ENCODE measurements at places on chromosomes 13 and 19.
A peak's percentile ranks its signal among the peaks of the same experiment; 100 is the strongest.

DNA sequence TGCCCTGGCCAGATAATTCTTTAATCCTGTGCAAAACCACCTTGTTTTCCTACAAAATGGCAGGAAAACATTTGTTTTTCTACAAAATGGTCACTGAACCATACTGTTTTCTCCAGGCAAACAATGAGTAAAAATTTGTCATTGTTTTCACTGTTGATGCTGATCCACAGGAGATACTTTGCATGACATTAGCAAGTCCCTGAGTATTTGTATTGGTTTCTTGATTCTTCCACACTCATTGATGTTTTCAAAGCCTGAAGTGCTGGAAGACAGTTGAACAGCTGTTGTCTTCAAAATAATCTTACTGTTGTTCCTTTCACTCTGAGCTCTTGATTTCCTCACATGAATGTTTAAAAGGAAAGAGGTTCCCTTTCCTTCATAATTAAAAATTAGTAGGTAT, 123.1 kb upstream of the HTR2A start:
- no peak for DNase-seq

DNA sequence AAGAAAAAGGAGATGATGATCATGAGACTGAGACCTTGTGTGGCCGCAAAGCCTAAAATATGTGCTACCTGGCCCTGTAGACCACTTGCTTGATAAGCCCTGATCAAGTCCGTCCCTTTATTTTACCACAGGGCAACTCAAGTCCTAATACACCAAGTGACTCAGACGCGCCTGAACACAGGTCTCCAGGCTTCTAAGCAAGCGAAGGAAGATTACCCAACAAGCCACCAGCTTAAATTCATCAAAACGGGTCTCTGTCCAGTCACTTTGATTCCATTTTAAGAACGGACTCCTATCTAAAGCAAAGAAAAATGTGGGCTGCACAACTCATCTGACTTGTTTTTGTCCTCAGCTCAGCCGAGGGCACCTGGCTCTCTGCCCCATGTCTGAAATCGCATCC, 26.8 kb downstream of the SLC7A1 start:
- DNase-seq = no peak

- no peak for DNase-seq
These were observed 373.8 kb upstream of the ARGLU1 start for GRCh38 chr13:106941779-106942178.

DNA sequence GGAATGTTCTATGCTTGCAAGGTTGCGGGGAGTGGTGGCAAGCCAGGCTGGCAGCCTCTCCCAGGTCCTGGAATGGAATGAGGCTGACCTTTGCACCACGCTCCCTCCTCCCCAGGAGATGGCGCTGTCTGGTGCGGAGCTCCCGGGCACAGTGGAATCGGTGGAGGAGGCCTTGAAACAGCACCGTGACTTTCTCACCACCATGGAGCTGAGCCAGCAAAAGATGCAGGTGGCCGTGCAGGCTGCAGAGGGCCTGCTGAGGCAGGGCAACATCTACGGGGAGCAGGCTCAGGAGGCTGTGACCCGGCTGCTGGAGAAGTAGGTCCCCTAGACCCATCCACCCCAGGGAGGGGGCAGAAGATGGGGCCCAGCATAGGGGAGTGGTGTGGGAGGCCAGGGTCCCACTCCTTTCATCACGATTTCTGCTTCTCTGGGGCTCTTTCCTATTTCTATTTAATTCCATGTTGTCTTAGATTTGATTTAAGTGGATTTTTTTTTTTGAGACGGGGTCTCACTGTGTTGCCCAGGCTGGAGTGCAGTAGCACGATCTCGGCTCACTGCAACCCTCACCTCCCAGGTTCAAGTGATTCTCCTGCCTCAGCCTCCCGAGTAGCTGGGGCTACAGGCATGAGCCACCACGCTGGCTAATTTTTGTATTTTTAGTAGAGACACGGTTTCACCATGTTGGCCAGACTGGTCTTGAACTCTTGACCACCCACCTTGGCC, 53.2 kb upstream of the SHKBP1 start:
- DNase-seq = no peak

- no peak for DNase-seq
These were observed 106.7 kb upstream of the PEG3 start for GRCh38 chr19:56947206-56947605.

- DNase-seq = no peak
These were observed 2.4 kb downstream of the AURKC start for GRCh38 chr19:57233207-57233606.

GRCh38 chr13:102309110-102309509, 92.7 kb downstream of the FGF14 start:
- DNase-seq = peak; percentile 45

DNA sequence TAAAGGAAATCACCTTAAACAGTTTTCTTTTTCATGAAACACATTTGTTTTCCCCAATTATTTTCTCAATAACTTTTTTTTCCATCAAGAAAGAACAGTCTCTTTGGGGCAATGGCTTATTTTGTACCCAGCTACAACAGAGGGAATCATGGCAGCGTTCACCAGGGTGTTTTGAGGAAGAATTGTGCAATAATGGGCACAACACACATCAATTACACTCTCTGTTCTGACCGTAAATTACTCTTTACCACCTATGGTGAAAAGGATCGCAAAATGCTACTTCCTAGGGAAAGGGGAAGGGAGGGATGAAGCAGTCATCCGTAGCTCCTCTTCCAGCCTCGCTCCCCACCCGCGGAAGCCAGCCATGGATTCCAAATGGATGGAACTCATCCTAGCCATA, 38.6 kb downstream of the TMTC4 start:
- no peak for DNase-seq

DNA sequence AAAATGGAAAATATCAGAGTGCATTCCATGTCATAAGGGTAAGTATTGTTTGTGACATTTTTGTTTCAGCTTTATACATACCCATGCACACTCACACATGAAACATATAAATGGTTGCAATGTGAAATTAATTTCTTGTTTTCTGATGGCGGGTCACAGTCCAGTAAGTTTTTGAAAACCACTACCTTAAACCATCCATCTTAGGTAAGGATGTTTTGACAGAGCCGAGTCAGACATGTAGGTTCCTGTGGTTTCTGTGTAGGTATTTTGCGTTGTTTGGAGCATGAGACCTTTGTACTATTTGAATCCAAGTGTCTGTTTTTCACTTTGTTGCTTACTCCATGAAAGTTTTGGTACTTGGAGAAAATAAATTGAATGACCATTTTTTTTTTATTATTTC, 121.7 kb downstream of the B3GLCT start:
- DNase-seq = no peak

GRCh38 chr19:17751103-17751911, at the start of gene FCHO1:
Gene FCHO1 (plus strand): TSS chr19:17751477. CDS start chr19:17755165, 3,688 bp downstream.
- no peak for DNase-seq

GRCh38 chr13:112346173-112346898, 29.8 kb upstream of the SPACA7 start:
- peak; percentile 84 for DNase-seq

DNA sequence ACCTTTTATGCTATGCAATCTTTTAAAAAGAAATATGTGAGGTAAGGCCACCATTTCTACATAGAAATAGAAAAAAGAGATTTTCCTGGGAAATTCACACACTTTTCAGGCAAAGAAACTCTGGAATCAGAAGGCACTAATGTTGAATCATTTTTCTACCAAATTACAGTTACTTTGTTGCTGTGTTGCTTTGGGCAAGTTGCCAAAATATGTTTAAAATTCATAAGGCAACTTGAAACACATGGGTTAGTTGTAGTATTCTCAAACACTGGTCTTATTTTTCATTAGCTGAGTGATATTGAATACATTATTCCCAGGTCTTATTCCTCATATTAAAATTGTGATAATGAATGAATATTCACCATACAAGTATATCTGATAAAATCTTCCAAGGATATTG, 195.0 kb upstream of the SLITRK1 start:
- DNase-seq = no peak

Data from NCI-H187 (cell line).